Right atrium auricular region (tissue), 2 donors: ENCODE measurements at places on chromosomes 7 and 10. TPM values are rescaled to one million over a fixed set of nuclear protein-coding genes. Genes with fewer than 3 reads are reported as not detected.
A peak's percentile ranks its signal among the peaks of the same experiment; 100 is the strongest.

GRCh38 chr7:55425141-55425752 is 60.1 kb downstream of the LANCL2 start:
- DNase-seq: no peak

DNA sequence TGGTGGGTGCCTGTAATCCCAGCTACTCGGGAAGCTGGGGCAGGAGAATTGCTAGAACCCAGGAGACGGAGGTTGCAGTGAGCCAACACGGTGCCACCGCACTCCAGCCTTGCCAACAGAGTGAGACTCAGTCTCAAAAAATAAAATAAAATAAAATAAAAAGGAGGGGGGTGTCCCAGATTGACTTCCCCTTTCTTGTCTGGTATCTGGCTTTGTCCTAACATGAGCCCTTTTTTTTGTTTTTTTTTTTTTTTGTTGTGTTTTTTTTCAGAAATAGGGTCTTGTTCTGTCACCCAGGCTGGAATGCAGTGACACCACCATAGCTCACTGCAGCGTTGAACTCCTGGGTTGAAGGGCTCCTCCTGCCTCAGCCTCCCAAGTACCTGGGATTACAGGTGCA is 4.7 kb downstream of the CASP2 start:
- DNase-seq: no peak

- no peak for DNase-seq
Measured at GRCh38 chr10:1608851-1609647, 128.3 kb downstream of the ADARB2 start.

GRCh38 chr7:80403686-80404241 is 108.1 kb downstream of the GNAT3 start:
- no peak for DNase-seq

DNA sequence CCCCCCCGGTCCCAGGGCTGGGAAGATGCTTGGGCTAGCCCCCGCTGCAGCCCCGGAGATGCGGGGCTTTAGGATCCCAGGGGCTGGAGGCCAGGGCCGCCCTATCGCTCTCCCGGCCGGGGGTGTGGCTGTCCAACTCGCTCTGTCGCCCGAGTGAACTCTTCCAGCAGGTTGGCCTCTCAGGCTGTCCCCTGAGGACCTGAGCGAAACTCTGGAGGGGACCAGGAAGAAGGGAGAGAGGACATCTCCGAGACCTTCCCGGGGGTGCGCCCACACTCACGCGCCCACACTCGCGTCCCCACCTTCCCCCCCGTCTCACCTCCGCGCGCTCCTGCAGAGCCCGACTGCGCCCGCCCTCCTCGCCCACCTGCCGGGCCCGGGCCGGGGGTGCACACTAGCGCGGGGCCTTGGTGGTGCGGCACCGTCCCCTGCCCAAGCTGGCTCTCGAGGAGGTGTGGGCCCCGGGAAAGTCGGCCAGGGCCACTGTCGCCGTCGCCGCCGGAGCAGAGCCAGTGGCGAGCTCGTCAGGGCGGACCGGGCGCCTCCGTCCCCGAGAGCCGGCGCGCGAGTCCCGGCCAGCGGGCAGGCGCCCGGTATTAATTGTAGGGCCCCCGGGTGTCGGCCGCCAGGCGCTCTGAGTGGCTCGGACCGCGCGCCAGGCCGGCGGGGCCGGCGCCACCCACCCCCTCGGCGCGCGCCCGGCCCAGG is 101.7 kb upstream of the SVIL start:
- peak; percentile 65 for DNase-seq

GRCh38 chr10:25766687-25767221 is 167.3 kb upstream of the MYO3A start:
- no peak for DNase-seq

DNA sequence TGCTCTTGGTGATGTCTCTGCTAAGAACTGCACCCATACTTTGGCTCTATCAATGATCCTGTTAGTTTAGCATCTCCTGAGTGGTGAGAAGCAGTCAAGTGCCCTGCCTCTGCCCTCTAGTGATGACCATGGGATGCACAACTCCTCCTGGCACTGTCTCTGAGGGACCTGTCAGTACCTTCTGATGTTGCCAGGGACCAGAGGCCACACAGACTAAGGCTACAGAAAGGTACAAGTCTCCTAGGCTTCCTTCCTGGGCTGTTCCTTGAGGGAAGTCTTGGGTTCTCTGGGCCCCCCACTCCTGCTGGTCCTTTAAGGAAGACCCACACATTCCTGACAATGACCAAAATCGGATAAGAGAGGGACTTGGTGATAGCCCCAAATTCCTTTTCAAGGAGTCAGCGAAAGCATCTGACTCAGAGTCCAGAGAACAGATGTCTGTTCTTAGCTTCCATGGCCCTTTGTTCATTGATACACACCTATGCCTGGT is 15.3 kb downstream of the NKX2-3 start:
- no peak for DNase-seq

GRCh38 chr10:104589431-104589830 is 51.7 kb upstream of the SORCS3 start:
- no peak for DNase-seq

DNA sequence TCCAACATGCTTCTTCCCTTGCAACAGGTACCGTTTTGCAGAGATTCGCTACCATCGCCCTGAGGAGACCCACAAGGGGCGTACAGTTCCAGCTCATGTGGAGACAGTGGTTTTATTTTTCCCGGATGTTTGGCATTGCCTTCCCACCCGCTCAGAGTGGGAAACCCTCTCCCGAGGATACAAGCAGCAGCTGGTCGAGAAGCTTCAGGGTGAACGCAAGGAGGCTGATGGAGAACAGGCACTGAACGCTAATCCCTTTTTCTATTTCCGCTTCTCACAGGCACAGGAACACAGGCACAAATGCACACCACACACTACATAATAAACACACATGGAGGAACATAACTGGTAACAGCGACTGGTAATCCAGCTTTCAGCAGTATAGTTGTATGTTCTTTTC is 35.2 kb downstream of the CCAR1 start:
- DNase-seq: no peak

DNA sequence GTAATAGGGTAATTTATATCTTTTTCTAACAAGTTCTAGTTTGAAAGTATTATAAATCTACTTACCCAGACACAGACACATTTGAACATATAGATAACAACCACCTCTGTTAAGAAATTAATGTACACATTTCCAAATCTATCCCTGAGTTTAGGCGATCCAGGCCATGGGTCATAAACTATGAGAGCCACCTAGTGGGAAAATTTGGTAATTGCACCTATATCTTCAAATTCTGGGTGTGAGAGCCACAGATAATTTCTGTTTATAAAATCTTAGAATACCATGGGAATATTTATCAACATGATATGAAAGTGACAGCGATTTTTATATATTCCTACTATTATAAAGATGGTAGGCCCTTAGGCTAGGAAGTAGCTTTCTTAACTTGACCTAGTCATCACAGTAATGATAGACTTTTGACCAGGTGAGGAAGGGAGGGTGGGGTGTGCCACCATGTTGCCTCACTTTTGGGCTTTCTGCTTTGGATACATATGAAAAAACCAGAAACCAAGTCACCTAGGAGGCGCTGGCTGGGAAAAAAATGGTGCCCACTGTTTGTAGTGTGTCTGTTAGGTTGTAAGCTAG is 8.0 kb upstream of the EPHA1 start:
- DNase-seq: no peak

DNA sequence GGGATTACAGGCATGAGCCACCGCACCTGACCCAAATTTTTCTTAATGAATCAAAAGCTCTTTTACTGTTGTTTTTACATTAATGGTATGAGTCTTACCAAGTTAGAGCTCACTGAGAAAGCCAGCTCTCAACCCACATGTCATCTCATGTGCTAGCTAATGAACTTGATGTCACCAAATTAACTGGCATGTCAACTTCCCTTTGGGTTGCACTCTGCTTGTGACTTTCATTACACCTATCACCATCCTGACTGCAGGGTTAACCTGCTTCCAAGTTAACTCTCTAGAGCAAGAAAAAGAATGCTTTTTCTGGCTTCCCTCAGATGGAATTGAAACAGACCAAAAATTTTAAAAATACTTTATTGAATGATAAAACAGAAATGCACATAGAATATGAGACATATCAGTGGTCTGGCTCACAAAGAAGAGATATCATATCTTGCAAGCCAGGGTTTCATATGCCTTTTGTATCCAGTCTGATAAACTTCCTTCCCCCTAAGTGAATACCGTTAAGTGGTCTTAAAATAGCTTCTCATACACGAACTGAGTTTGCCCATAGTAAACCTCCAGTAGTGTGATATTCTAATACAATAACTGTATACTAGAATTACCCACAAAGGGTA is 42.9 kb upstream of the TRIM24 start:
- no peak for DNase-seq

GRCh38 chr10:5014936-5015335 is 11.3 kb upstream of the AKR1C2 start:
- DNase-seq: no peak

- no peak for DNase-seq
Measured at GRCh38 chr7:112262855-112263487, 56.5 kb downstream of the ZNF277 start.

- no peak for DNase-seq
Measured at GRCh38 chr10:58479045-58479444, 33.6 kb upstream of the BICC1 start.

- DNase-seq: peak; percentile 21
Measured at GRCh38 chr7:149310113-149310836, 48.3 kb downstream of the ZNF783 start.

DNA sequence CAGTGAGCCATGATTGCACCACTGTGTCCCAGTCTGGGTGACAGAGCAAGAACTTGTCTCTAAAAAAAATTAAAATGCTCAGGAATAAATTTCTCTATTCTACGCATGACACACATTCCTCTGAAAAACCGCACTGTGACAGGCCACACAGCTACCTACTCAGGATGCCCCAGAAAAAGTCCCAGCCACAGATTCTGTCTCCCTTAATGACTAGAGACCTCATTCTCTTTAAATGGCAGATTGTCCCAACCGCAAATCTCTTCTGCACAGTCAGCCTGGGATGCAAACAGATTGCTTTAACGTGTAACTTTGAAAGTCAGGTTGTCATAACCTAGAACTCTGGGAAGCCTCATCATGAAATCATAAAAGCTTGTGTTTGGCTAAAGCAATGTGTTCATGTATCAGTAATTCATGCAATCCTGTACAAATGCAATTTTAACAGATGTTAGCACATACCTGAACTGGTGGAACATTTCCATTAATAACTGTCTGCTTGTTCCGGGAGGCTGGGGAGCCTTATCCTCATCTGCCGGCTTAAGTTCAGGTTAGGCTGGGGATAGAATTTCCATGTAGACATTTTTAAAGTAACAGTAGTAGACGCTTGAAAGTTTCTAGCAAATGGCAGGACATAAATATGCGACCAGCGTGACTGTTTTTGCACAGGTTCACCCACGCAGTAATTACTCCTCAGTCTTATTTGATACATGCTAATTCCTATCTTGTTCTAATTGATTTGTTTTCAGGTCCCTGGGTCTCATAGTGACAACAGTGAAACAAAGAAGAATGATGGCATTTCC is 26.2 kb upstream of the MSRB2 start:
- DNase-seq: no peak

DNA sequence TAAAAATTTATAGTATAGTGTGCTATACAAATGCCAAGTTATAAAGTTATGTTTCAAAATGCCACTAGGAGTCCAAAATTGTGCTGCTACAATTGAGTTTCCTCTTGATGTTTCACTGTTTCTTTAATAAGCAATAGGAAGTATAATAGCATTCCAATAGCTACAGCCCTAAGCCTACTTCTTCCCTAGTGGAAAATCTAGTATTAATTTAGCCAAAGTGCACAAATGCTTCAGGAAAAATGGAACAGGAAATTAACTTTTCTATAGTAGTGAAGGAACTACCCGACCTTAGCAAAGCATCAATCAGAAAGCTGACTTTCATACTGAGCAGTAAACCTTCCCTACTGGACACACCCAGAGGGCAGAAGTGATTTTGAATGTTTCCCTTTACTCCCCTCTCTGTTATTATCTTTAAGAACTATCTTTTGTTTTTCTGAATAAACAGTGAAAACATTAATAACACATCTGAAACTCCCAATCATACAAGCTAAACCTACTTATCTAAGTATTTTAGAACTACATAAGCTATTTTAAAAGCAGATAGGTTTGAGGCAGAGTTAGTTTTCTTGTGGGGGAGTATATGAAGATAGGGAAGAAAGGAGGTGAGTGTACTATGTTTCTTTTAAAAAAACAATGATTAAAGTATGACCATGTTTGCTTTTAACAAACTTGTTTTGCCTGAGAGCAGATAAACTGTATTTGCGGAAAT is 13.7 kb downstream of the CPED1 start:
- DNase-seq: no peak

Gene ABCA13
- not detected for total RNA-seq

Gene AKR1C8
- not detected for total RNA-seq

Gene STEAP2
- 22.2 TPM for total RNA-seq

Gene LRGUK
- total RNA-seq: 0.11 TPM

Gene OPALIN
- total RNA-seq: not detected

Gene NEURL1
- total RNA-seq: 0.12 TPM

Gene AOC1
- total RNA-seq: not detected

Gene ANKRD7
- total RNA-seq: 0.79 TPM

Gene ZNF273
- 1.1 TPM for total RNA-seq

Gene LEP
- total RNA-seq: 0.22 TPM

Gene SFTPD
- total RNA-seq: 2.1 TPM

Gene PRKCQ
- not detected for total RNA-seq
